HepG2 (cell line): ENCODE measurements at places on chromosomes 13 and 19. TPM values are rescaled to one million over a fixed set of nuclear protein-coding genes. Genes with fewer than 3 reads are reported as not detected.

The KLK2 gene
- not detected in 2 replicates for total RNA-seq

The EDDM13 gene
- not detected in 2 replicates for total RNA-seq

The TRPC4 gene
- not detected in 2 replicates for total RNA-seq

The TEAD2 gene
- 12.1 and 12.5 TPM in 2 replicates for total RNA-seq

The GPR12 gene
- not detected in 2 replicates for total RNA-seq

The KLK12 gene
- not detected in 2 replicates for total RNA-seq

- no peak for DNase-seq
- H3K27ac ChIP-seq = no peak overlapping the region
- no peak overlapping the region for H3K4me3 ChIP-seq
- H3K36me3 ChIP-seq = no peaks in the 10 kb centered on the region
- H3K4me1 ChIP-seq = no peaks in the 10 kb centered on the region
Measured at GRCh38 chr13:38880397-38880796, 110.2 kb downstream of the STOML3 start.

DNA sequence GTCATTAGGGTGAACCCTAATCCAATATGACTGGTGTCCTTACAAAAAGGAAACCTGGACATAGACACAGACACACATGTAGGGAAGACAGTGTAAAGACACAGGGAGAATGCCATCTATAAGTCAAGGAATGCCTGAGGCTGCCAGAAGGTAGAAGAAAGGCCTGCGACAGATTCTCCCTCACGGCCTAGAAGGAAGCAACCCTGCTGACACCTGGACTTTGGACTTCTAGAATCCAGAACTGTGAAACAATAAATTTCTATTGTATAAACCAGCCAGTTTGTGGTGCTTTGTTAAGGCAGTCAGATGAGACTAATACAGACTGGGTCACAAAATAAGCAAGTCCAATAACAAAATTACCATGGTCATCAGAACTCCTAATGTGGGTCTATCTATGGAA, 120.4 kb downstream of the ENOX1 start:
- H3K27ac ChIP-seq = no peak overlapping the region
- H3K36me3 ChIP-seq = no peaks in the 10 kb centered on the region
- no peaks in the 10 kb centered on the region for H3K4me1 ChIP-seq
- H3K27me3 ChIP-seq = no peaks in the 10 kb centered on the region
- H3K4me3 ChIP-seq = no peak overlapping the region
- no peak for DNase-seq

DNA sequence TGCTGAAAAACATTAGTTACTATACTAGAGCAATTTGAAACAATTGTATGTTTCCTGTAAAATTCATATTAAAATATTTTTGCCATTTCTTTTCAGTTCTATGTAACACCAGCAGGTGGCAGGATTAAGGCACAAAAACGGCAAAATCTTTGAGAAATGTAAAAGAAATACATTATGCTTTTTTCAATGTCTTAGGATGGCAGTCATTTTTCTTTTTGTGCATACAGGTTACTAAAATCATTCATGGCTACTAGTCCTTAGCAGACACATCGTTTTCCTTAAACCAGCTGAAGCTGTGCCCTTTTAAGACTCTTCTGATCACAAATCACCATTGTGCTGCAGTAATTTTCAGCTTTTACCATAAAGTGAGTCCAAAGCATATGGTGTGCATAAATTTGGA, 800.7 kb upstream of the SLITRK5 start:
- peak; percentile 3 for DNase-seq
- no peaks in the 10 kb centered on the region for H3K4me1 ChIP-seq
- no peak overlapping the region for H3K27ac ChIP-seq
- H3K27me3 ChIP-seq = no peaks in the 10 kb centered on the region
- no peaks in the 10 kb centered on the region for H3K36me3 ChIP-seq

- H3K4me3 ChIP-seq = no peak overlapping the region
- H3K4me1 ChIP-seq = peaks cover 11% of the 10 kb centered on the region
- H3K27ac ChIP-seq = peak overlapping the region; percentile 14
- peaks cover 2% of the 10 kb centered on the region for H3K36me3 ChIP-seq
- H3K27me3 ChIP-seq = no peaks in the 10 kb centered on the region
- DNase-seq = no peak
Measured at GRCh38 chr13:110541526-110541920, 20.0 kb downstream of the RAB20 start.

- DNase-seq = no peak
- H3K36me3 ChIP-seq = peaks cover 74% of the 10 kb centered on the region; the same call in 2 of the 3 replicates
- no peak overlapping the region for H3K27ac ChIP-seq
Measured at GRCh38 chr19:47754206-47755064, 9.1 kb downstream of the NOP53 start.

GRCh38 chr13:79614250-79614918, 133.4 kb downstream of the NDFIP2 start:
- H3K36me3 ChIP-seq = no peaks in the 10 kb centered on the region
- no peaks in the 10 kb centered on the region for H3K4me1 ChIP-seq
- H3K4me3 ChIP-seq = no peak overlapping the region
- DNase-seq = no peak

DNA sequence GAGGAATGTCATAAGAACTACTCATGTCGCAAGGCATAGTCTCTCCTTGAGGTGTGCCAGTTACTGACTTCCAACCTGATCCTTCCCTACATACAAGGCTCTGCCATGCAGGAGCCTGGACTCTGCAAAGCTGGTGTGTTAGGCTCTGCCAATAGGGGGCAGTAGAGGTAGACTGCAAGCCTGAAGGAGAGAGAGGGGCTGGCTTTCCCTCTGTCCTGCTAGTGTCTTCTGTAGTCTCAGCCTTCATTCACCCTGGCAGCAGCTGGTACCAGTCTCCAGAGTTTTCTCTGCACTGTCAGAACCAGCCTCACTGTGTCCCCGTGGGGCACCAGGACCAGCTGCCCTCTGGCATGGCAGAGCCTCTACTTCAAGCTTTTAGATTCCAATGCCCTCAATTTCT, 14.5 kb downstream of the SHISA2 start:
- no peak for DNase-seq
- no peak overlapping the region for H3K4me3 ChIP-seq
- no peaks in the 10 kb centered on the region for H3K27me3 ChIP-seq
- H3K27ac ChIP-seq = no peak overlapping the region
- H3K36me3 ChIP-seq = no peaks in the 10 kb centered on the region

GRCh38 chr13:52695856-52696255, 43.2 kb downstream of the SUGT1 start:
- no peaks in the 10 kb centered on the region; the same call in 1 of the 2 replicates for H3K36me3 ChIP-seq
- H3K27me3 ChIP-seq = no peaks in the 10 kb centered on the region
- no peak overlapping the region for H3K4me3 ChIP-seq
- H3K27ac ChIP-seq = no peak overlapping the region

GRCh38 chr19:48372904-48373303, 8.7 kb downstream of the SYNGR4 start:
- no peaks in the 10 kb centered on the region for H3K36me3 ChIP-seq
- H3K27me3 ChIP-seq = no peaks in the 10 kb centered on the region
- DNase-seq = no peak
- peaks cover 48% of the 10 kb centered on the region for H3K4me1 ChIP-seq
- no peak overlapping the region for H3K4me3 ChIP-seq

GRCh38 chr19:39946532-39946931, 12.1 kb upstream of the FCGBP start:
- H3K36me3 ChIP-seq = no peaks in the 10 kb centered on the region
- no peak overlapping the region for H3K27ac ChIP-seq
- H3K4me1 ChIP-seq = peaks cover 40% of the 10 kb centered on the region
- no peaks in the 10 kb centered on the region for H3K27me3 ChIP-seq
- DNase-seq = no peak

DNA sequence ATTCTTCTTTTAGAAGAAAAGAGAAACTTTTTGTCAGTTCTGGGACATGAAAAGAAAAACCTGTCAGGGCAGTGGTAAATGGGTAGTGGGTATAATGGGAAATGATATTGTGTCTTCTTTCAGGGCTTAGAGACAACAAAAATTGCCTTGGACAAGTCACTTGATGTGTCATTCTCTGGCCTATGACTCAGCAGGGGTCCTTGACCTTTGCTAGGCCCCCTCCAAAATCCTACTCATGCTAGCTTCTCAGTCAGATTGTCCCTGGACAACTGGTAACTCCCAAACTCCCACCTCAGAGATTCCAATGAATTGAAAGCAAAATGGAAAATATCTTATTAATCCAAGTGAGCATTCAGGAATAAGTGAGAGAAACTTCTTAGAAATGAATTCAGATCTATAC, 258.8 kb upstream of the SPRY2 start:
- H3K4me3 ChIP-seq = no peak overlapping the region
- DNase-seq = no peak
- no peaks in the 10 kb centered on the region for H3K4me1 ChIP-seq
- H3K27me3 ChIP-seq = no peaks in the 10 kb centered on the region
- no peaks in the 10 kb centered on the region for H3K36me3 ChIP-seq

DNA sequence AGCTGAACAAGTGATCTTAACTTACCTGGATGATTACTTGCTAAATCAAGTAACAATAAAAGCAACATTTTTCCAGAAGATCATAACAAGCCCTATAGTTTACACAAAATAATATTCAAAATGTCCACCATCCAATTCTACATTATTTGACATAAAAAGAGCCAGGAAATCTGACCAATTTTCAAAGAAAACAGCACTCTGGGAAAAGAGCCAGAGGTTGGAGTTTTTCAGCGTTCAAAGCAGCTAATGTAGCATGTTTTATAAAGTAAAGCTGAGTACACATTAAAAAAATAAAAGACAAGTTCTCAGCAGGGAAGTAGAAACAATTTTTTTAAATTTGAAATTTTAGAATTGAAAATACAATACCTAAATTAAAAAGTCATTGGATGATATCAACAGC, 62.6 kb downstream of the UFM1 start:
- no peaks in the 10 kb centered on the region for H3K4me1 ChIP-seq
- H3K4me3 ChIP-seq = no peak overlapping the region
- H3K27me3 ChIP-seq = no peaks in the 10 kb centered on the region

GRCh38 chr19:5978606-5979552, 939 bp upstream of the RANBP3 start:
- DNase-seq = no peak
- H3K4me1 ChIP-seq = peaks cover 83% of the 10 kb centered on the region
- peaks cover 10% of the 10 kb centered on the region; the same call in 2 of the 3 replicates for H3K36me3 ChIP-seq
- H3K27ac ChIP-seq = peak overlapping the region; percentile 82

- H3K36me3 ChIP-seq = no peaks in the 10 kb centered on the region
- no peak overlapping the region for H3K4me3 ChIP-seq
- no peaks in the 10 kb centered on the region for H3K4me1 ChIP-seq
- DNase-seq = no peak
Measured at GRCh38 chr13:30702006-30702405, 33.3 kb upstream of the ALOX5AP start.

DNA sequence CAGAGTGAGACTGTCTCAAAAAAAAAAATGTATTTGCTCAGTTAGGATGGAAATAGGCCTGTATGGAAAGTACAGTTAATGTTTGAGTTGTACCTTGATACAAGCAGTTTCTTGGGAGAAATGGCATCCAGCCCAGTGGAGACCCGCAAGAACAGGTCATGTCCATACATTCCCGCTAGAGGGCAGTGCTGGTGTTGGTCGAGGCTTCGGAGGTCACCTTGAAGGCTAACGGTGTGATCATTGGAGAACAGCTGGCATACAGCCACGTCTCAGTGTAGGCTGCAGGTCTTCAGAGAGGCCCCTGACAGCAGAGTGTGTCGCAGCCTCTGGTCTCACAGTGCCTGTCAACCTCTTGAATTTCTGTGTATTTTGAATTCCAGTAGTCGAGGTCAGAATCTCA, 7.5 kb downstream of the ZNF610 start:
- no peak overlapping the region for H3K4me3 ChIP-seq
- no peaks in the 10 kb centered on the region for H3K36me3 ChIP-seq
- peak; percentile 15 for DNase-seq

DNA sequence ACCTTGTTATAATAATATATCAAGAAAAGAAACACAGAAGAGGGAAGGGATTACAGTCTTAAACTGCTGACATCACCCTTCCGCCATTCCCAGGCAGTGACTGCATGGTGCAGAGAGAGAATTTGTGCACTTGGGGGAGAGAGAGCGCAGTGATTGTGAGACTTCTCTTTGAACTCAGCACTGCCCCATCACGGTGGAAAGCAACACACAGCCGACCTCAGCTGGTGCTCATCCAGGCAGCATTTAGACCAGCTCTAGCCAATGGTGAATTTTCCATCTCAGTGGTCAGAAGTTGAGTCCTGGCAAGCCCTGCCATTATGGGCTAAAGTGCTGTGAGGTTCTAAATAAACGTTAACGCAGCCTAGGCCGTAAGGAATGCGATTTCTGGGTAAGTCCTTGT, 1681.5 kb downstream of the EFNB2 start:
- H3K4me1 ChIP-seq = no peaks in the 10 kb centered on the region
- no peaks in the 10 kb centered on the region for H3K27me3 ChIP-seq
- no peak overlapping the region for H3K4me3 ChIP-seq

DNA sequence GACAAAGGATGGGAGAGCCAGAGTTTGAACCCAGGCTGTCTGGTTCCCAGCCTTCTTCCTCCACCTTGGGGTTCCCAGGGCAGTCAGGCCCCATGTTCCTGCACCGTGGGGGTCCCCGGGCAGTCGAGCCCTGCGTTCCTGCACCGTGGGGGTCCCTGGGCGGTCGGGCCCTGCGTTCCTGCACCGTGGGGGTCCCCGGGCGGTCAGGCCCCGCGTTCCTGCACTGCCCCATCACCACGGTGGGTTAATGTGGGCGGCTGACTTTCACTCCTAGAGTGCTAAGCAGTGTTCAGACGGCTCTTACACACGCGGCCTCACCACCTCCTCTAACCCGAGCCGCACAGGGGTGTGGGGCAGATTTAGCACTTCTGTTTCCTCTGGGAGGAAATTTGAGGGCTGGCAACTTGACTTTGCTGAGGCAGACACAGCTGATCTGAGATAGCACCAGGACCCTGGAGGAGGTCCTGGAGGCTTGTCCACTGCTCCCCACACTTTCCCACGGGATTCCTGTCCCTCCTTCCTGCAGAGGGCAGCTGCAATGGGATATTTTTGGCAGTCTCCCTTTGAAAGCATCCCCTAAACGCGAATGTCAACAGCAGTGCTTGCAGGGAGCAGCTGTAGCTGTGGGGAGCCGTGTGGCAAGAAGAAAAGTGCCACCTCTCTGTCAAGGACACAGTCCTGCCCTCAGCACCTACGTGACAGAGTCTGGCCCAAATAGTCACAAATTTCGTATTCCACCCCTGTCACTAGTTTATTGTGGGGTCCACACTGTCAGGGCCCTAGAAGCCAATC, 239.4 kb downstream of the TEX29 start:
- H3K36me3 ChIP-seq = no peaks in the 10 kb centered on the region
- no peak overlapping the region for H3K27ac ChIP-seq
- no peaks in the 10 kb centered on the region for H3K4me1 ChIP-seq

GRCh38 chr13:39952249-39953233, 297.1 kb downstream of the COG6 start:
- no peak overlapping the region for H3K4me3 ChIP-seq
- H3K4me1 ChIP-seq = no peaks in the 10 kb centered on the region
- no peak for DNase-seq
